ENCODE measurements at places on chromosomes 12 and 14.

- DNase-seq = no peak
Observed at GRCh38 chr14:45406942-45407341, 153.9 kb upstream of the MIS18BP1 start.

- no peak for DNase-seq
Observed at GRCh38 chr12:12010277-12011039, 60.3 kb upstream of the BCL2L14 start.

DNA sequence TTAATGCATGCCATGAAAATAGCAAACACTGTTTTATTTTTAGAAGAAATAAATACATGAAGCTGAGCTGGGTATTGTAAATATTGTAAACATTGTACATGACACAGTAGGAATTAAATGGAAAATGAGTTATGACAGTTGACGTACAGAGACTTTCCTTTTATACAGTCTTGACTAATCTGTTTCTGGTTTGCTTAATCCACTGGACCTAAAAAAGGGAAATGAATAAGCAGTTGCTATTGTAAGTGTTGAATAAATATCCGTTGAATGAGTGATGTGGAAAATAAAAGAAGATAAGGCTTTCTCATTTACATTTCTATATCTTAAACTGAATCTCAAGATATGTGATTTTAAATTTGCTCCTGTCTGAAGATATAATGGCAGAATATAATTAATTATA lies 15.0 kb downstream of the PMCH start:
- no peak for DNase-seq

- peak; percentile 41 for DNase-seq
Observed at GRCh38 chr12:47797441-47797840, 22.3 kb downstream of the HDAC7 start.

- no peak for DNase-seq
Observed at GRCh38 chr14:44945264-44945663, 16.5 kb downstream of the KLHL28 start.

GRCh38 chr12:121657305-121658008 lies 12.0 kb downstream of the MORN3 start:
- no peak for DNase-seq

DNA sequence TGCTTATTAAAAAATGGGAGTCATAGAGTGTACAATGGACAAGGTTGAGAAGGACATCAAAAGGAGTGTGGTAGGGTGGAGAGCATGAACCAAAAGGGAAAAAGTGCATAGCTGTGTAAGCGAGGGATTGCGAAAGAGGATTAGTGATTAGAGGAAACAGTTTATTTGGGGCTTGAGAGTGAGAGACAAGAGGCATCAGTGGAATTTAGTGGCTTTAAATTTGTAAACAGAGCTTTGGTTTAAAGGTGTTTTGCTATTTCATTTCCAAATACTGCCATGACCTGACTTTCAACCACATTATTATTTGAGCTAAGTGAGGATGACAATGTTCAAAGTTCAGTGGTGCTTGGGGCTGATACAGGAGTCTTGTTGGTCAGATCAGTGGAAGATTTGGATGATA lies 53.4 kb downstream of the SLC16A7 start:
- no peak for DNase-seq

DNA sequence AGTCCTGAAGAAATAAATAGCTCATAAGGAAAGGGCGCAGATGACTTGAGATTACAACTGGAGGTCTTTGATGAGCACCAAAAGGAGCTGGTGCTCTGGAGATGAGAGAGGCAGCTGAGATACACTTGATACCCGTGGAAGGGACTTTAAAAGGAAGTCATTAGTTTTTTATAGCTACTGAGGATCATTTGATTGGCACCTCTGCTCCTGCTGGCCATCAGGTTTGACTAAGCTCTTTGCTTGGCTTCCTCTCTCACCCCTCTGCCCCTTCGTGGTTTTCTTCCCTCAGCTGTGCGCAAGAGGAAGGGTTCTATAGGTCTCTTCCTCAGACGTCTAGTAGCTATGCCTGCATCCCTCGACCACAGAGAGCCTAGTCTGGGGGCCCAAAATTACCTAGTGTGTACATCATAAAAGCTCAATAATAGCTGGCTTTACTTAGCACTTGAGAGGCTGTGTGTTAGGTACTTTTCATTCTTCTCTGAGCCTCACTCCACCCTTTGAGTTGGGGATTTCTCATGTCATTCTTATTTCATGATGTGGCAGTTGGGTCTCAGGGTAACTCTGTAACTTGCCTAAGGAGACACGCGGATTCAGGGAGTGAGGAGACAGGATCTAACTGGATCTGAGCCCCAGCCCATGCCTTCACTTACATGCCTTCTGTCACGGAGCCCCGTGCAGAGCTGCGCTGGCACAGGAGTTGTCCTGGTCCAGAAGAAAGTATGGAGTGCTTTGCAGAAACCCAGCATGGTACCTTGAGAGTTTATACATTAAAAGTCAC lies 68.4 kb upstream of the ASPG start:
- DNase-seq = no peak

DNA sequence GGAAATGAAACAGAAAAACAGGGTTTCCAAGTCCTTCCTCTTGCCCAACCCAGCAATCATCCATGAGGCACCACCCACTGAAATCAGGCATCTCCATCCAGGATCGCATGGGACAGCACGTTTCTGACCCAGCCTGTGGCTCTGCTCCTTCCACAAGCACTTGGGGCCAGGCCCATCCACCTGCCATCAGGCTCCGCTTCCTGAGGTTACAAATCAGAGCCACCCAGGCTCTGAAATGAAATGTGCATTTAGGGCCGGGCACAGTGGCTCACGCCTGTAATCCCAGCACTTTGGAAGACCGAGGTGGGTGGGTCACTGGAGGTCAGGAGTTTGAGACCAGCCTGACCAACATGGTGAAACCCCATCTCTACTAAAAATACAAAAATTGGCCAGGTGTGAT lies 717 bp upstream of the KRT78 start:
- DNase-seq = no peak

DNA sequence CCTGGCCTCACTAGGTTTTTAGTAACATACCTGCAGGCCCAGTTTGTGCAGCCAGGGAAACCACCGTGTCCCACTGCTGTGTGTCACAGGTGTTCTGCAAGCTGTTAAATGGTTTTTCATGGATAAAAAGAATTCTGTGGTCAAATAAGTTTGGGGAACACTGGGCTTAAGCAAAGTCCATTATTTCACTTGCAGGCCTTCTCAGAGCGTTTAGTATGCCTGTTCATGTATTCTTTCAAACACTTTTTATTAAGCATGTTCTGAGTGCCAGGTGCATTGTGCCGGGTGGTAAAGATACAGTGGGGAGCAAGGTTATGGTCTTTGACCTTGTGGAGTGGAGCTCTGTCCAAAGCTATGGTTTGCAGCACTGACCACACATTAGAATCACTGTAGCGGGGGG lies 7.4 kb downstream of the RNFT2 start:
- DNase-seq = no peak

- no peak for DNase-seq
Observed at GRCh38 chr14:49858383-49858782, 5.8 kb upstream of the NEMF start.

DNA sequence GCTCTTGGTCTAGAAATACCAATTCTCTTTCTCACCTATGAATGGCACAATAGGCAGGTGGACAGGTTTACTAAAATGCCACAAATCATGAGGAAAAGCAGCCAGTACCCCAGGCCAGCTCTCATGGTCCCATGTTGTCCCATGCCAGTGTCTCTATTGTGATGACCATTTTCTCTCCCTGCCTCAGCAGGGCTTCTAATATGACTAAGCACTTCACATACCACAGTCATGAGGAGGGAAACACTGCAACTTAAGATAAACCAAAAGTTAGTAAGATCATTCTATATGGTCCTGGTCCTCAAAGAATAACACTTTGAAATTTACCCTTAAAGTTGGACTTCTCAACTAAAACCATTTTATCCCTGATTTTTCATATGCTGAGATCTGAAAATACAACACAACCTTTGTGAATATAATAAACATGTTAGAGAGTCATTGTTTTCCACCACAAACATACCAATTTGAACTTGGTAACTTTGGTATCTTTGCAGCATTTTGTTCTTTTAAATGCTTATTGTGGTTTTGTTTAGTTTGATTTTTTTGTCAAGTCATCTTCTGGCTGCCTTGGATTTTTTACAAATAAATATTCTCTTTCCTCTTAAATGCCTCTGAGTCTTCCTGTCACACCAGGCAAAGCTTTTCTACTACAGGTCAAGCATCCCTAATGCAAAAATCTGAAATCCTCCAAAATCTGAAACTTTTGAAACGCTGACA lies 3.6 kb downstream of the TTC5 start:
- no peak for DNase-seq

- no peak for DNase-seq
Observed at GRCh38 chr14:54490445-54491175, 1.8 kb upstream of the GMFB start.

- DNase-seq = no peak
Observed at GRCh38 chr14:34912182-34912581, 37.0 kb upstream of the BAZ1A start.

GRCh38 chr12:57210926-57211692 lies 5.5 kb upstream of the NXPH4 start:
- no peak for DNase-seq

GRCh38 chr14:43161477-43161876 lies 1345.6 kb downstream of the FSCB start:
- no peak for DNase-seq

- no peak for DNase-seq
Observed at GRCh38 chr14:95033031-95033430, 124.3 kb downstream of the DICER1 start.

DNA sequence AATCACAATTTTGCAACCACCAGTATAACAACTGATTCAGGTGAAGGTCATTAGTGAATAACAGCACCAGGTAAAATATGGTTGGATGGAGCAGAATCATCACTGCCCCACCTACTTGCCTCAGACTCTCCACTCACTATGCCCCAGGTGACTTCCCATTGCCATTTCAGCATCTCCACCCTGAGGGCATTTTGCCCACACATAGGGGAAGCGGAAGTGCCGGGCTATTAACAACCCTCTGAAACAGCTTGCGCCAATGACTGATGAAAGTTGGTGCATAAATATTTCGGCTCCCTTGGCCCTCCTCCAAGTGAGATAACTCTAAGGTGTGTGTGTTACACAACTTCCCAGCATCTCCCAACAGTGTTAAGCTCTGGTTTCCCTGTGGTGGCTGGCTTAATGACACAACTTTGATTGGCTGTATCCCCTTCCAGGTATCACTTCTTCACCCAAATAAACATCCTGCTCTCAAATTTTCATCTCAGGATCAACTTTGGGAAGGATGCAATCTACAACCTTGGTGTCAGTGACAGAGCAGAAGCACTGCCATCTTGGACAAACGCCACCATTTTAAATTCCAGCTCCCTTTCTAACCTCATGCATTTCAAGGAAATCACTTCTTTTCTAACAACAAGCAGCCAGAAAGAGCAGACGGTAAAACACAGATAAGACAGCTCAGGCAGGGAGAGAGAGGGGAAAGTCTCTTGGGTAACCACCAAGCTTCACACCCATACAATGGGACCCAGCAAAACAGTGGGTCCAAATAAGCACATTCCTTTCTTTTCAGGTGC lies 73.6 kb upstream of the PPP2R5C start:
- no peak for DNase-seq

DNA sequence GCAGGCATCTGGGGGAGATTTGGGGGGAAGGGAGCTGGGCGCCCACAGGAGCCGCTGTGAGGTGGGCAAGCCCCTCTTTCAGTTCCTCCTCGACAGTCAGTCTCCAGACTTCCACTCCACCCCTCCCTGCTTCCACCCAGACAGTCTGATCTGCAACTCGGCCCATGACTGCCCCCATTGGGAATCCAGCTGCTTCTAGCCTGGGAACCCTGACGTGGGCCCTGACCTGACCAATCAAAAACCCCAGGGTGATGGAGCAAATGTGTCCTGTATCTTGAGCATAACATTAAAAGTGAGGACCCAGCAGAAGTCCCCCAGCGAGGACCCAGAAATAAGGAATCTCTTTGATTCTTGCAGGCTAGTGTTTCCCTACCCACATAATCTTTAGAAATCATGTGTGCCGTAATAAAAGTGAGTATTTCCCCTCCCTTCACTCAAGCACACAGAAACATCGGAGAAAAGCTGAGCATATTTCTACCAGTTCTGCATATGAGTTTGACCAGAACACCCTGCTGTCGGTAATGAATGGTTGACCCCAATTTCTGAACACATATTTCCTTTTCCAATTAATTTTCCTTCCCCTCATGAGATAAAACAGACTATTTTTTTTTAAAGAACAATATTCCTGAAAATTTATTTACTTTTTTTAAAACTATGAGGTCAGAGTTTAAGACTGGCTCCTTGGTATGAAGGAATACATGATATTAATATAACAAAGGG lies 6.4 kb downstream of the SSH1 start:
- DNase-seq = no peak

DNA sequence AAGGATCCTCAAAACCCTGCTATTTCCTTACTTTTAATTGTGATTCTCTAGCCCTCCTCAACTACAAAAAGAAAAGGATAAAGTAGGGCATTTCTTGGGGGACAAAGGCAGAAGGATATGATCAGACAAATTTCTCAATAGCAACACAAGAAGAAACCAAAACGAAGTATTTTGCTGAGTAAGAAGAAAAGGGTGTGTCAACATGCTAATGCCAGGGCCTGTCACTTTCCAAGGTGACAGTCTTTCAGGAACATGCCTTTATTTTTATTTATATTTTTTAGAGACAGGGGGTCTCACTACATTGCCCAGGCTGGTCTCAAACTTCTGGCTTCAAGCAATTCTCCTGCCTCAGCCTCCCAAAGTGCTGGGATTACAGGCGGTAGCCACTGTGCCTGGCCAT lies 39.8 kb downstream of the CBX5 start:
- DNase-seq = no peak

- DNase-seq = no peak
Observed at GRCh38 chr14:30179381-30180130, 251.9 kb upstream of the PRKD1 start.

DNA sequence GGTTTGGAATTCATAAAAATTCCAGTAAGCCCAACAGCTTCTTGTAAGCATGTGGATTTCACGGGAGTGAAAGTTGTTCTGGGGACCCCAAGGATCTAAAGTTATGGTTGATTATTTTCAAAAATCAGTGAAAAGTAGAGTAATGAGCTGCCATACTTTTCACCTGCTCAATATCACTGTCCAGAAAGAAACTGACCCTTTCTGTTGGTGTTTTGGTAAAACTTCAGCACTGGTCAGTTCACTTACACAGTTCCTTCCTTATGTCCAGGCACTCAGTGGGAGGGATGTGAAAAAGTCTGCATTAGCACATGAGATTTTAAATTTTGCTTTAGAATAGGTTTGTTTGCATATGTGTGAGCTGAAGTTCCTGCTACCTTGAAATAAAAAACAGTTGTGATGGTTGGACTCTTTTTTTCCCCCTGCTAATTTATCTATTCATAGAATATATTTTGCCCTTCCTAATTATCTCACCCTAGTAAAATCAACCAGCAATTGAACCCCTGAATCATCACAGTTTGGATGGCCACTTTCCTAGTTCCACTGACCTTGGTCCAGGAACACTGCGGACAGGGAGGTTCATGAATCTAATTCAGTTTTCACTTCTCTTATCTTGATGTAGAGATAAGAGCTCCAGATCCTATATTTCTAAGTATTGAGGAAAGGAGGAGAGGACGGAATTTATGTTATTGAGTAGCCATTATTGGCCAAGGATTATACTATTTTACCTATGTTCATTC lies 25.8 kb downstream of the CFL2 start:
- DNase-seq = no peak

All from nephron progenitor cell (in vitro differentiated cells).